ENCODE measurements at places on chromosomes 4 and X.

GRCh38 chr4:153787061-153787560, 1.8 kb downstream of the SFRP2 start:
- H3K27me3 ChIP-seq, result peaks cover 37% of the 10 kb centered on the region
- H3K36me3 ChIP-seq, result no peaks in the 10 kb centered on the region
- peaks cover 35% of the 10 kb centered on the region for H3K4me1 ChIP-seq

GRCh38 chrX:48956728-48957414, 536 bp downstream of the OTUD5 start:
- peak overlapping the region; percentile 84 for H3K4me3 ChIP-seq
- peaks cover 14% of the 10 kb centered on the region for H3K36me3 ChIP-seq
- DNase-seq, result peak; percentile 46
- H3K27me3 ChIP-seq, result no peaks in the 10 kb centered on the region
- H3K4me1 ChIP-seq, result peaks cover 55% of the 10 kb centered on the region
- H3K27ac ChIP-seq, result peak overlapping the region; percentile 99

GRCh38 chrX:11427453-11428071, 134.3 kb downstream of the AMELX start:
- H3K27me3 ChIP-seq, result peaks cover 2% of the 10 kb centered on the region
- no peak overlapping the region for H3K4me3 ChIP-seq
- no peaks in the 10 kb centered on the region for H3K36me3 ChIP-seq
- no peak overlapping the region for H3K27ac ChIP-seq
- no peaks in the 10 kb centered on the region for H3K4me1 ChIP-seq

GRCh38 chr4:65033899-65034298, 624.6 kb upstream of the TECRL start:
- H3K4me1 ChIP-seq, result no peaks in the 10 kb centered on the region
- H3K4me3 ChIP-seq, result no peak overlapping the region
- no peak for DNase-seq
- no peak overlapping the region for H3K27ac ChIP-seq
- H3K36me3 ChIP-seq, result no peaks in the 10 kb centered on the region

- H3K36me3 ChIP-seq, result no peaks in the 10 kb centered on the region
- peak overlapping the region; percentile 64 for H3K4me3 ChIP-seq
- H3K4me1 ChIP-seq, result peaks cover 6% of the 10 kb centered on the region
- DNase-seq, result peak; percentile 17
- no peaks in the 10 kb centered on the region for H3K27me3 ChIP-seq
- peak overlapping the region; percentile 45 for H3K27ac ChIP-seq
These were observed 66.1 kb downstream of the NR3C2 start for GRCh38 chr4:148376151-148376550.

GRCh38 chrX:54640103-54640690, 110.2 kb downstream of the GNL3L start:
- no peaks in the 10 kb centered on the region for H3K36me3 ChIP-seq
- peaks cover 5% of the 10 kb centered on the region for H3K4me1 ChIP-seq
- H3K4me3 ChIP-seq, result peak overlapping the region; percentile 61

- peak overlapping the region; percentile 55 for H3K27ac ChIP-seq
- no peaks in the 10 kb centered on the region for H3K36me3 ChIP-seq
- H3K27me3 ChIP-seq, result no peaks in the 10 kb centered on the region
- H3K4me3 ChIP-seq, result peak overlapping the region; percentile 63
These were observed 38.7 kb downstream of the PPP1R2C start for GRCh38 chrX:42739258-42739657.

DNA sequence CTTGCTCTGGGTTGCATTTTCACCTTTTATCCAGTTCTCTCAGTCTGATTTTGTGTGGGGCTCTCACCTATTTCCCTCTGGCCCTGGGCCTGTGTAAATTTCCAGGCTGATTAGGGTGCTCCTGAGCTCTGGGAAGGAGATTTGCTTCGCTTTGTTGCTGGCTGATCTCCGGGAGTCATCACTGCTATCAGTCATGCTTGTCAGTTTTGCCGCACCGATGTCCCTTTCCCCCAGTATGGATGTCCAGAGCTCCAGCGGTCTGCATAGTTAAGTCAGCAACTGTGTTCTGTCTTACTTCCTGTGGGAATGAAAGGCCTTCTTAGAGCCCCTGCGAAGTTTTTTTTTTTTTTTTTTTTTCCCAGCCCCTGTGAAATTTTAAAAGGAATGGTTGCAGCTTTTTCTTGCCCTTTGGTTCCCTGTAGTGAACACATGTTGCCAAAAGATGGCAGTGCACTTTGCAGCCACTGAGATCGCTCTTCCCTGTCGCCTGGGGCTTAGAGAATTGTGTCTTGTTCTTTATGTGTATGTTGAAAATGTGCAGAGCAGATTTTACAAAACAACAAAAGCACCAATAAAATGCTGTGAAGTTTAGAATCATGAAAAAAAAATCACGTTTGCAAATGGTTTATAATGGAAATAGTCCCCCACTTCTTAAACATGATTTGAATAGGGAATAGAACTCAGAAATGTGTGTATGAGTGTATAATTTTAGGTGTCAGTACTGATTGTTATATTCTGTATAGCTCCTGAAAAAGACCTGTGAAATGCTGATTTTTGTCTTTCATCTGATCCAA, 109.1 kb upstream of the SLC4A4 start:
- DNase-seq, result no peak
- H3K4me3 ChIP-seq, result no peak overlapping the region
- no peaks in the 10 kb centered on the region for H3K36me3 ChIP-seq
- H3K27me3 ChIP-seq, result no peaks in the 10 kb centered on the region
- no peak overlapping the region for H3K27ac ChIP-seq
- no peaks in the 10 kb centered on the region for H3K4me1 ChIP-seq

GRCh38 chr4:41796545-41797210, 48.2 kb upstream of the PHOX2B start:
- DNase-seq, result no peak
- H3K27me3 ChIP-seq, result no peaks in the 10 kb centered on the region
- H3K36me3 ChIP-seq, result no peaks in the 10 kb centered on the region
- no peaks in the 10 kb centered on the region for H3K4me1 ChIP-seq

DNA sequence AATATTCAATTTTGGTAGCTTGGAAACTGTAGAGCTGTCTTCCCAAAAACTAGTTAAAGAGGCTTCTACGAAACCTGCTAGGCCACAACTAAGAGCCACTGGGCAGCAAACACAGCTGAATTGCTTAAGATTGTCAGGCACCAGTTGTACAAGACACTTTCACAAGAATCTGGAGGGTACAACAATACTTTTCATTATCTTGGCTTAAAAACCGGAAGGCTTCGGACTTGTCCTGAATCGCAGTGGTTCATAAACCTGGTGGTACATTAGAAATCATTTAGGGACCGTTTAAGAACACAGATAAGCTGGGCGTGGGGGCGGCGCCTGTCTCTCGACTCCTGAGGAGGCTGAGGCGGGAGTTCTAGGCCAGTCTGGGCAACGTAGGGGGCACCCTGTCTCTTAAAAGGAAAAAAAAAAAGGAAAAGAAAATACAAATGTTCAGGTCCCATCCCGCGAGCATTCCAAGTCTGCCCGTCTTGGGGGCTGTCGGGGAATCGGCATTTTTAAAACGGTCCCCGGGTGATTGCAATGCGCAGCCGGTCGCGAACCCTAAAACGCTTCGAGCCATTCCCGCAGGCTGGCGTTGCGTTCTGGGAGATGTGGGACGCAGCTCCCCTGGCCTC, 763 bp downstream of the PYURF start:
- H3K4me1 ChIP-seq, result peaks cover 36% of the 10 kb centered on the region
- H3K27ac ChIP-seq, result peak overlapping the region; percentile 66
- peaks cover 7% of the 10 kb centered on the region for H3K36me3 ChIP-seq
- peak overlapping the region; percentile 87 for H3K4me3 ChIP-seq

DNA sequence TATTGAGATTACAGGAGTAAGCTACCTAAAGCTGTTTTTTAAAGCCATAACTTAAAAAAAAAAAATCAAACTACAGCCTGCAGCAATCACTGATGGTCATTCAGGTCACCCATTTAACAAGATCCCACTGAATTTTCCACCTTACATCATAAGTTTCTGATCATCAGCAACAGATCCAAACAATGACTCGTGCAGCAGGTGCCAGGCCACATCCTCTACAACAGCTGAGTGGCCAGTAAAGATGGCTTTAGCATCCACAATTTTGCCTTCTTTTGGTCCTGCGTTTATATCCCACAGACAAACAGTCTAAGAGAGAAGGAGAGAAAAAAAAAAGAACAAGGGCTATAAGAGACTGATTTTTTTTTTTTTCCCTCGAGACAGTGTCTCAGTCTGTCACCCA, 16.6 kb downstream of the RBBP7 start:
- no peak overlapping the region for H3K27ac ChIP-seq
- no peaks in the 10 kb centered on the region for H3K4me1 ChIP-seq
- peaks cover 60% of the 10 kb centered on the region for H3K36me3 ChIP-seq
- no peaks in the 10 kb centered on the region for H3K27me3 ChIP-seq
- no peak for DNase-seq

GRCh38 chr4:183038436-183038835, 60.6 kb upstream of the WWC2 start:
- no peaks in the 10 kb centered on the region for H3K36me3 ChIP-seq
- DNase-seq, result no peak

- H3K36me3 ChIP-seq, result no peaks in the 10 kb centered on the region
- no peak overlapping the region for H3K4me3 ChIP-seq
- H3K27me3 ChIP-seq, result no peaks in the 10 kb centered on the region
- H3K4me1 ChIP-seq, result no peaks in the 10 kb centered on the region
These were observed 16.9 kb downstream of the GLRA2 start for GRCh38 chrX:14546190-14546589.

GRCh38 chrX:47864785-47865184, 28.1 kb downstream of the ZNF81 start:
- H3K36me3 ChIP-seq, result peaks cover 9% of the 10 kb centered on the region
- no peak for DNase-seq
- no peaks in the 10 kb centered on the region for H3K27me3 ChIP-seq
- no peak overlapping the region for H3K27ac ChIP-seq
- no peaks in the 10 kb centered on the region for H3K4me1 ChIP-seq

- H3K4me3 ChIP-seq, result no peak overlapping the region
- H3K36me3 ChIP-seq, result no peaks in the 10 kb centered on the region
- DNase-seq, result peak; percentile 11
These were observed 19.2 kb downstream of the PNMA6E start for GRCh38 chrX:153381684-153382532.

DNA sequence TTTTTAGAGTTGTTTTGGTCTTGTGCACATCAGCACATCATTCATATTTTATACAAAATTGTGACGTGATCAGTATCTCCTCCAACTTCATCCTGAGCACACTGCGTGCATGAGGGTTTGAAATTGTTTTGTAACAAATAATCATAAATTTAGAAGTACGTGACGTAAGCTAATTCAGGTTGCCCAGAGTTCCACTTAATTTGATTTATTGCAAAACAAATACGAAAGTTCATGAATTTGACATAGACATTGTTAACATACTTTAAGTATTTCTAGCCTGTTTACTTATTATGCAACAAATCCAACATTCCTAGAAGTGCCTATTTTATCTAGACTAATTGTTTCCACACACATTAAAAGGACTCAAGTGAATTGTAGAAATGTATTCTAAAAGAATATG, 48.3 kb downstream of the MAP7D3 start:
- DNase-seq, result no peak
- no peaks in the 10 kb centered on the region for H3K27me3 ChIP-seq
- no peaks in the 10 kb centered on the region for H3K4me1 ChIP-seq
- H3K4me3 ChIP-seq, result no peak overlapping the region
- H3K27ac ChIP-seq, result no peak overlapping the region

- DNase-seq, result no peak
- no peaks in the 10 kb centered on the region for H3K27me3 ChIP-seq
These were observed 703.3 kb upstream of the FRG1 start for GRCh38 chr4:189237340-189237739.

GRCh38 chr4:2091990-2092668, 33.0 kb downstream of the NAT8L start:
- no peaks in the 10 kb centered on the region for H3K4me1 ChIP-seq
- no peak for DNase-seq
- H3K27ac ChIP-seq, result no peak overlapping the region
- H3K27me3 ChIP-seq, result peaks cover 2% of the 10 kb centered on the region
- no peaks in the 10 kb centered on the region for H3K36me3 ChIP-seq

GRCh38 chr4:172819353-172819752, 349.3 kb upstream of the GALNT7 start:
- H3K27ac ChIP-seq, result no peak overlapping the region
- DNase-seq, result no peak
- no peaks in the 10 kb centered on the region for H3K27me3 ChIP-seq
- no peak overlapping the region for H3K4me3 ChIP-seq
- H3K4me1 ChIP-seq, result no peaks in the 10 kb centered on the region
- H3K36me3 ChIP-seq, result no peaks in the 10 kb centered on the region

- no peak for DNase-seq
- no peaks in the 10 kb centered on the region for H3K27me3 ChIP-seq
- H3K36me3 ChIP-seq, result no peaks in the 10 kb centered on the region
- H3K4me3 ChIP-seq, result no peak overlapping the region
These were observed 6.2 kb downstream of the NR0B1 start for GRCh38 chrX:30302956-30303355.

GRCh38 chrX:70825366-70825765, 83.1 kb downstream of the TEX11 start:
- H3K27me3 ChIP-seq, result no peaks in the 10 kb centered on the region
- H3K4me1 ChIP-seq, result no peaks in the 10 kb centered on the region
- no peaks in the 10 kb centered on the region for H3K36me3 ChIP-seq

GRCh38 chr4:1971456-1972200, 37.1 kb downstream of the NELFA start:
- no peak for DNase-seq
- no peaks in the 10 kb centered on the region for H3K27me3 ChIP-seq
- H3K36me3 ChIP-seq, result peaks cover 63% of the 10 kb centered on the region
- H3K27ac ChIP-seq, result no peak overlapping the region

- no peak overlapping the region for H3K27ac ChIP-seq
- H3K27me3 ChIP-seq, result no peaks in the 10 kb centered on the region
- H3K4me1 ChIP-seq, result peaks cover 20% of the 10 kb centered on the region
- peak overlapping the region; percentile 57 for H3K4me3 ChIP-seq
These were observed 4.5 kb upstream of the PLCXD1 start for GRCh38 chrX:276581-277201.

- H3K4me3 ChIP-seq, result peak overlapping the region; percentile 99
- no peak for DNase-seq
- H3K4me1 ChIP-seq, result peaks cover 25% of the 10 kb centered on the region
These were observed 663 bp upstream of the USP53 start for GRCh38 chr4:119211867-119212233.

GRCh38 chr4:94349193-94349592, 6.6 kb upstream of the HPGDS start:
- H3K4me1 ChIP-seq, result no peaks in the 10 kb centered on the region
- H3K27ac ChIP-seq, result no peak overlapping the region
- H3K36me3 ChIP-seq, result no peaks in the 10 kb centered on the region
- peaks cover 4% of the 10 kb centered on the region for H3K27me3 ChIP-seq
- H3K4me3 ChIP-seq, result no peak overlapping the region

GRCh38 chr4:8904666-8905065, 33.0 kb upstream of the HMX1 start:
- H3K4me3 ChIP-seq, result no peak overlapping the region
- no peaks in the 10 kb centered on the region for H3K27me3 ChIP-seq
- H3K4me1 ChIP-seq, result no peaks in the 10 kb centered on the region
- no peaks in the 10 kb centered on the region for H3K36me3 ChIP-seq

GRCh38 chrX:38304010-38304409, 23.3 kb downstream of the RPGR start:
- no peaks in the 10 kb centered on the region for H3K27me3 ChIP-seq
- no peaks in the 10 kb centered on the region for H3K4me1 ChIP-seq
- no peak overlapping the region for H3K27ac ChIP-seq
- no peak overlapping the region for H3K4me3 ChIP-seq
- no peaks in the 10 kb centered on the region for H3K36me3 ChIP-seq

Measured in CD4-positive, CD25-positive, alpha-beta regulatory T cell (primary cell).